ENCODE measurements at places on chromosomes 5 and 9. TPM values are rescaled to one million over a fixed set of nuclear protein-coding genes. Genes with fewer than 3 reads are reported as not detected.

- H3K27ac ChIP-seq, result no peak overlapping the region
- no peaks in the 10 kb centered on the region for H3K36me3 ChIP-seq
- H3K27me3 ChIP-seq, result no peaks in the 10 kb centered on the region
- no peak overlapping the region for H3K4me3 ChIP-seq
These were observed 3.6 kb upstream of the ENG start for GRCh38 chr9:127858041-127858512.

Gene SMIM33
- not detected for total RNA-seq

DNA sequence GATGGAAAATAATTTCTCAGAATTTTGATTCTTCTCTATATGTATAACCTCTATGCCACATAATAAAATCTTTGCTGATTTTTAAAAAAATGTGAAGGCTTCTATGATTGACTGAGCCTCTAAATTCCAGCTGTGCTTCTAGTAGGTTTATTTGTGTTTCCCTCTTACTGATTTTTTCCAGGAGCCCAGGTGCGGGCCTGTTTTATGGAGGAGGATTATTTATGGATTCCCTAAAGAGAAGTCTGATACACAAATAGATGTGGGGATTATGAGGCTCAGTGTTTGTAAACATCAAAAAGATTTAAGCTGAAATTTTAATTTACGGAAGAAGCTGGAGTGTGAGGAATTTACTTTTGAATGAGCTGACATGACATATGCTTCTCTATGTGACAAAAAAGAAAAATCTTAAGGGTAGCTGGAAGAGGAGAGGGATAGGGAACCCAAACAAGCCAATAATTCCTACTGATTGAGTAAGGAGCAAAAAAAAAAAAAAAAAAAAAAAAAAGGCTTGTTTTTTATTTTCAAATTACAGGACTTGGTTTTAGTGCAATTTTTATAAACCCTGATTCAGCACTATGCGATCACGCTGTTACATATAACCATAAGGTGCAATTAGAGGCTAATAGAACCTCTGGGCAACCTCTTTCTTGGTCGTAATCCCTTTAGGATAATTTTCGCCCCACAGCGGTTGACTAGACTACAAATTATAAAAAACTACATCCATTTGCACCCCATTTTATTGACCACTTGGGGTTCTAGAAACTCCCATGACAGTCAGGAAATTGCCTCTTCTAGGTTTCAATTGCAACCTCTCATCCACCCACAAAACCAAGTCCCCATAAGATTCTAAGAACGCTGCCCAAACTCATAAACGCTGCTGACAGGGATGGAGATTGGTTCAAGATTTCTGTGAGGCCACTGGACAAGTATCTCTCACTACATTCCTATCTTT lies 44.4 kb upstream of the RAI14 start:
- no peaks in the 10 kb centered on the region for H3K36me3 ChIP-seq
- H3K4me1 ChIP-seq, result peaks cover 36% of the 10 kb centered on the region
- H3K4me3 ChIP-seq, result no peak overlapping the region
- no peaks in the 10 kb centered on the region for H3K27me3 ChIP-seq
- no peak for DNase-seq

DNA sequence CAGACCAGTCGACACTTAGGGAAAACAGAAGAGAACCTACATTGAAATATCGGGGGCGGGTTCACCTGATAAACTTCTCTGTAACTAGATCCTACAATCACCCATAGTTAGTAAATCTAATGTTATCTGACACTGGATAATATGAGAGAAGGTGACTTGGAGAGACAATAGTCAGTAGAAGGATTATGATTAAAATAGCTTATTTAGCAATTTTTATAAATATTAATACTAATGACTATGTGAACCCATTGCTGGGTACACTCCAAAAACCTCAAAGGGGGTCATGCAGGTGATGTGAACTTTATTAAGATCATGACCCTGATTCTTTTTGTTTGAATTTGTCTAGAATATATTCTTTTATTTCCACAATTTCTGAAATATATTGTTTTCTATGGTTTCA lies 164.1 kb upstream of the CCNH start:
- no peak for DNase-seq
- no peak overlapping the region for H3K27ac ChIP-seq
- no peak overlapping the region for H3K4me3 ChIP-seq
- H3K36me3 ChIP-seq, result no peaks in the 10 kb centered on the region
- peaks cover 5% of the 10 kb centered on the region for H3K27me3 ChIP-seq

DNA sequence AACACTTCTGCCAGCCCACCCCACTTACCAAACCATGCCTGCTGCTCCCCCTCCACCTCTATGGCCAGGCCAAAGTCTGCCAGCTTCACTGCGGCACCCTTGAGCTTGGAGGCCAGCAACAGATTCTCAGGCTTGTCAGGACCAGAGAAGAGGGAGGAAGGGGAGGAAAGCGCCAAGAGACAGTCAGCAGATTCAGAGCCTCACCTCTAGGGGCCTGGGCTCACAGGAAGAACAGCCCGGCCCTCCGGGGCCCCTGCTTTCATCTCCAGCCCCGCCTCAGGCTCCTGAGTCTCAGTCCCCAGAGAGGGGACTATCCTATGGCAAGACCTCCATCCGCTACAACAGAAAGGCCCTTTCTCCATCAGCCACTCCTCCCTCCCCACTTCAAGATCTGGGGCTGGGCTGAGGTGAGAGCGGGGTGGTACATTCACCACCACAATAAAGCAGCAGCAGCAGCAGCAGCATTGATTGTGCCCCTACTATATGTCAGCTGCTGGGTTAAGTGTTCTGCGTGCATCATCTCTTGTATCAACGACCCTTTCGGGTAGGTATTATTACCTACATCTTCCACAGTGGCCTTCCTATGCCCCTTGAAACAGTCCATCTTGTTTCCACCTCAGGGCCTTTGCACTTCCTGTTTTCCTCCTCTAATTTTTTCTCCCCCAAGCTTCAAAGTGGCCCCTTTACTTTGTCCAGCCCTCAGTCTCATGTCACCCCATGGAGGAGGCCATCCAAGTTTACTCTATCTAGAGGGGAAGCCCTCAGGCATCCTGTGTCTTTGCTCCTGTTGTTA lies 36.0 kb downstream of the CAMK2A start:
- no peak for DNase-seq
- H3K4me3 ChIP-seq, result no peak overlapping the region
- H3K27me3 ChIP-seq, result no peaks in the 10 kb centered on the region
- H3K4me1 ChIP-seq, result no peaks in the 10 kb centered on the region
- H3K36me3 ChIP-seq, result no peaks in the 10 kb centered on the region

Gene TGFBI
- total RNA-seq, result 172 TPM

DNA sequence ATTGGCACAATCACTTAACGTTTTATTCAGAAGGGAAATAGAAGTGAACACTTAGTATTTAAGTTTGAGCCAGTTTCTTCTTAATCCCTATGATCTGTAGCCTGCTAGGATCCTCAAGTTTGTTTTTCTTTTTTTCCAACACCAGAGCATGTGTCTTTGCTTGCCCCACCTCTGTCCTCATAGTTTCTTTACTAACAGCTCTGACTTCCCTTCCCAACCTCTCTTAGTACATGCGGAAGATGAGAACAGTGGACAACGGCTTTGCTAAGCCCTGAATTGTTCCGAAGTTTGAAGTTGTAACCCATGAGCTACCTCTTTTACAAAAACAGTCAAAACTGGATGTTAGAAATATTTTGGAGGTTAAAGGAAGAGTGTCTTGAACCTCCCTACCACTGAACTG lies 61.7 kb upstream of the TAF11L2 start:
- DNase-seq, result no peak
- H3K27ac ChIP-seq, result peak overlapping the region; percentile 3
- peaks cover 15% of the 10 kb centered on the region for H3K4me1 ChIP-seq
- H3K4me3 ChIP-seq, result peak overlapping the region; percentile 14
- no peaks in the 10 kb centered on the region for H3K27me3 ChIP-seq

Gene FREM1
- total RNA-seq, result 3.4 TPM

- DNase-seq, result no peak
- H3K27ac ChIP-seq, result no peak overlapping the region
- no peaks in the 10 kb centered on the region for H3K27me3 ChIP-seq
- H3K4me3 ChIP-seq, result no peak overlapping the region
These were observed 192.9 kb downstream of the RAB3C start for GRCh38 chr5:58775701-58776262.

- H3K4me1 ChIP-seq, result no peaks in the 10 kb centered on the region
- no peak overlapping the region for H3K4me3 ChIP-seq
- no peaks in the 10 kb centered on the region for H3K27me3 ChIP-seq
- H3K27ac ChIP-seq, result no peak overlapping the region
These were observed 307.3 kb upstream of the SGCD start for GRCh38 chr5:156019571-156020180.

Gene CACNA1B
- total RNA-seq, result 0.03 TPM

DNA sequence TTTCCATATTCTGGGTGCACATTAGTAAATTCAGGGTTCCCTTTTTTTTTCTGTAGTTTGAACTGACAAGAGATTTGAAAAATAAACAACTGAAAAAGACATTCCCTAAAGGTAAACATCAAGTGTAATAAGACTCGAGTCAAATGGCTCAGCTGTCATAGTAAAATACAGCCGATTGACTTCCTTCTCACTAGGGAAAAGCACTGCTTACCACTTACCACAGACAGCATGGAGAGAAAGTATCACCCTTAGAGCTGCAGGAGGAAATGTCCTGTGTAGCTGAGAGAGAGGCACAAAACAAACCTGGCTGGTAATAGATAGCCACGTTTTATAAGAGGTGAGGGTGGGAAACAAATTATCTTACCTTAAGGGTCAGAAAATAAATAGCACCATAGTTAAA lies 12.1 kb upstream of the DMAC1 start:
- DNase-seq, result no peak
- no peaks in the 10 kb centered on the region for H3K27me3 ChIP-seq
- no peak overlapping the region for H3K4me3 ChIP-seq
- H3K4me1 ChIP-seq, result no peaks in the 10 kb centered on the region
- H3K36me3 ChIP-seq, result no peaks in the 10 kb centered on the region

DNA sequence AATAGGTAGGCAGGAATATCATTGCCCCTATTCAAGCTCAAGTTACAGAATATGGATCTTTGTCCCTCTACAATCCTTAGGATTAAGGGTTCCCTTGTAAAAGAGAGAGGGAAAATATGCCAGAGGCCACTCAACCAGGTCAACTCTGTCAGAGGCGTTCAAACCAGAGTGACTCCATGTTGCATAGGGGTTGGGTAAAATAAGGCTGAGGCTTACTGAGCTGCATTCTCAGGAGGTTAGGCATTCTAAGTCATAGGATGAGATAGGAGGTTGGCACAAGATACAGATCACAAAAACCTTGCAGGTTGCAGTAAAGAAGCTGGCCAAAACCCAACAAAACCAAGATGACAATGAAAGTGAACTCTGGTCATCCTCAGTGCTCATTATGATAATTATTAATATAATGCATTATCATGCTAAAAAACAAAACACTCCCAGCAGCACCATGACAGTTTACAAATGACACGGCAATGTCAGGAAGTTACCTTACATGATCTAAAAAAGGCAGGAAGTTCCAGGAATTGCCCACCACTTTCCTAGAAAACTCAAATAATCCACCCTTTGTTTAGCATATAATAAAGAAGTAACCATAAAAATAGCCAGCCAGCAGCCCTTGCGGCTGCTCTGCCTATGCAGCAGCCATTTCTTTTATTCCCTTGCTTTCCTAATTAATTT lies 64.8 kb downstream of the ERP44 start:
- no peak overlapping the region for H3K4me3 ChIP-seq
- H3K27ac ChIP-seq, result no peak overlapping the region
- no peaks in the 10 kb centered on the region for H3K36me3 ChIP-seq
- DNase-seq, result no peak

Gene SHC3
- 0.16 TPM for total RNA-seq

DNA sequence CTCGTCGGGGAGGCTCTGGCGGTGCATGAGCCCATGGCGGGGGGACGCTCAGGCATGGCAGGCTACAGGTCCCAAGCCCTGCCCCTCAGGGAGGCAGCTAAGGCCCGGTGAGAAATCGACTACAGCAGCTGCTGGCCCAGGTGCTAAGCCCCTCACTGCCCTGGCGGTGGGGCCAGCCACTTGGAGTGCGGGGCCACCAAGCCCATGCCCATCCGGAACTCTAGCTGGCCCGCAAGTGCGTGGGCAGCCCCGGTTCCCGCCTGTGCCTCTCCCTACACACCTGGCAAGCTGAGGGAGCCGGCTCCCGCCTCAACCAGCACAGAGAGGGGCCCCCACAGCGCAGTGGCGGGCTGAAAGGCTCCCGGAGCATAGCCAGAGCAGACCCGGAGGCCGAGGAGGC lies 1896.9 kb upstream of the CDH6 start:
- H3K4me1 ChIP-seq, result no peaks in the 10 kb centered on the region
- H3K27ac ChIP-seq, result no peak overlapping the region
- H3K36me3 ChIP-seq, result no peaks in the 10 kb centered on the region
- H3K27me3 ChIP-seq, result no peaks in the 10 kb centered on the region
- DNase-seq, result no peak

DNA sequence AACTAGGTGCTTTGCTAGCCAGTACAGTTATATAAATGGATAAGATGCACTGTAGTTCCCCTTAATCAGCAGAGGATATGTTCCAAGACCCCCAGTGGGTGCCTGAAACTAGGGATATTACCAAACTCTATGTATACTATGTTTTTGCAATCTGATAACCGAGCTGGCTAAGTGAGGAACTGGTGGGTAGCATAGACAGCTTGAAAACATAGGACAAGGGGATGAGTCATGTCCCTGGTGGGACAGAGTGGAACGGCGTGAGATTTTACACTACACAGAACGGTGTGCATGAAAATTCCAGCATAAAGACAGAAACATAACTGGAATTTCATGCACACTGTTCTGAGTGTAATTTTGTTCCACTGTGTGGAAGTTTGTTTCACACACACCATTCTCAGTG lies 86.9 kb downstream of the BASP1 start:
- H3K36me3 ChIP-seq, result no peaks in the 10 kb centered on the region
- no peak overlapping the region for H3K4me3 ChIP-seq

Gene C1QTNF3
- not detected for total RNA-seq

Gene RABEPK
- total RNA-seq, result 25.1 TPM

GRCh38 chr9:34170237-34170991 lies 8.4 kb upstream of the UBAP1 start:
- no peak overlapping the region for H3K4me3 ChIP-seq
- no peaks in the 10 kb centered on the region for H3K27me3 ChIP-seq
- H3K36me3 ChIP-seq, result no peaks in the 10 kb centered on the region
- no peaks in the 10 kb centered on the region for H3K4me1 ChIP-seq
- DNase-seq, result no peak
- H3K27ac ChIP-seq, result no peak overlapping the region
